Caco-2 (cell line): ENCODE measurements at places on chromosomes 13 and 19. TPM values are rescaled to one million over a fixed set of nuclear protein-coding genes. Genes with fewer than 3 reads are reported as not detected.

CHAMP1 gene
- total RNA-seq, result 39.6 and 42.1 TPM in 2 replicates

IRGC gene
- total RNA-seq, result not detected in 2 replicates

IZUMO2 gene
- not detected in 2 replicates for total RNA-seq

ZSCAN4 gene
- total RNA-seq, result not detected in 2 replicates

ZNF587B gene
- total RNA-seq, result 32.5 and 35.4 TPM in 2 replicates

MAP4K1 gene
- total RNA-seq, result 1.7 and 2.4 TPM in 2 replicates

ZSWIM9 gene
- total RNA-seq, result 4.9 and 6.6 TPM in 2 replicates

ADGRL1 gene
- total RNA-seq, result 16.9 and 17.6 TPM in 2 replicates
